ENCODE measurements at places on chromosomes 16 and 17.

GRCh38 chr16:57534881-57535658 lies 1.3 kb downstream of the CCDC102A start:
- DNase-seq: no peak

GRCh38 chr17:77622647-77623046 lies 335.9 kb upstream of the TNRC6C start:
- no peak for DNase-seq

GRCh38 chr17:28878981-28879380 lies 18.6 kb downstream of the FLOT2 start:
- DNase-seq: no peak

DNA sequence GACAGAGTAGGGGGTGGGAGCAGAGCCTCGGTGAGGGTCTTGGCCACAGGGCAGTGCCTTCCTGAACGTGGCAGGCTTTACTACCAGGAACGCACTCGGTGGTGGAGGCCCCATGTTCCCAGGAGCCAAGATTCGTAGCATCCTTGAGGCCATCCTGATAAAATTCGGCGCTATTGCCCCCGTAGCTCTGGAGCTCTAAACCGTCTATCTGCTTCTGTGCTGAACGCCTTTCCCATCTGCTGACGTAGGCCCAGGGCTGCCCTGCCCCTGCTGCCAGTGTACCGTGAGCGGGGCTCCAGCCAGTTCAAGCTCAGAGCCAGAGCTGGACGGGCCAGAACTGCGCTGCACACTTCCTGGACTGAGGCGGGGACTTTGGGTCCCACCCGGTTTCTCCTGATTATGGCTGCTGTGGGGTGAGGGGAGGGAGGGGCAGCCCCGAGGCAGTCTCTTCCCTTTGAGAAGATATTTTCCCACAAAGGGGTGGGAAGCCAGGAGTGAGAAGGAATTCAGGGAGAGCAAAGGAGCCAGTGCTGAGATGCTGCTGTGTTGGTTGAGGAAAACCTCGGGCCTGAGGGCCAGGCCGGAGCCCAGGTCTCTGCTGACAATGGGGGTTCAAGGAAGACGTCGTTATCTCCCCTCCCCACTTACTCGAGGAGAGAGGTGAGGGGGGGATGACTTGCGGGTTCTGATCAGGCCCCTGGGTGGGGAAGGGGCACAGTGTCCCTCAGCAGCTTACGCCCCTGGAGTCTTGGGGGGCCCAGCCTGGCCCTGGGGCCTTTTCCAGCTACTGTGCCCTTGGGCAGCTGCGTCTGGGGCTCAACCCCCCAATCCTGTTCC lies 29.4 kb downstream of the OR1D5 start:
- DNase-seq: no peak

GRCh38 chr17:47966079-47966519 lies 4.8 kb upstream of the CDK5RAP3 start:
- no peak for DNase-seq

DNA sequence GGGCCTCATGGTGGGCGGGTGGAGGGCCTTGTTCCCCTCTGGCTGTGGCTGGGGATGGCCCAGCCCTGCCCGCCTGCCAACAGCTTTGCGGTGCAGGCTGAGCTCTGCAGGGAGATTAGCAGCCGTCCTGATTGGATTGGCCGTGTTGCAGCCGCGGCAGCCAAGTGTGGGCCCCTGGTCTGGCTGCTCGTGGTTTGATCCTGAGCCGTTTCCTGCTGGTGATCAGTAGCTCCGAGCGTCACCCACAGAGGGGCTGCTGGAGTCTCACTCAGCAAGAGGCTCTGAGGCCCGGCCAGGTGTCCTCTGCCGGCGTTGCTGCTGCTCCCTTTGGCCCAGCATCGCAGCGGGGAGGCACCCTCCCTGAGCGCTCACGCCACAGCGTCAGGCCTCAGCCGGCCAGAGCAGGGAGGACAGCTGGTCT lies 32.5 kb downstream of the BAIAP2 start:
- no peak for DNase-seq

- DNase-seq: no peak
Observed at GRCh38 chr17:78263736-78264340, 32.4 kb downstream of the TMEM235 start.

- no peak for DNase-seq
Observed at GRCh38 chr17:42878123-42878880, 22.3 kb upstream of the G6PC1 start.

DNA sequence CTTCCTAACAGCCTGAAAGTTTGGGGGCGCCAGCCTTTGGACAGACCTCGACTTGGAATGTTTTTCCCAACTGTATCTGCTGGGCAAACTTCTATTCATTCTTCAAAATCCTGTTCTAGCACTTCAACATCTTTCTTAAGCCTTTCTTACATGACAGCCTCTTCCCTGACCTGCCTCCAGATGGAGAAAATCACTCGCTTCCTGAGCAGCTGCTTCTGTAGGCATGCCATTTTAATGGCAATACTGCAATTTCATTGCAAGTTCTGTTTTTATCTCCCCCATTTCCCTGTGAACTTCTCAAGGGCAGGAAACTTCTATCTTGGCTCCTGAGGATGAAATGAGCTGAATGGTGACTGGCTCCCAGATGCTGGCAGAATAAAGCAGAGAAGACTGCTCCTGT lies 128.8 kb upstream of the ASIC2 start:
- DNase-seq: no peak

DNA sequence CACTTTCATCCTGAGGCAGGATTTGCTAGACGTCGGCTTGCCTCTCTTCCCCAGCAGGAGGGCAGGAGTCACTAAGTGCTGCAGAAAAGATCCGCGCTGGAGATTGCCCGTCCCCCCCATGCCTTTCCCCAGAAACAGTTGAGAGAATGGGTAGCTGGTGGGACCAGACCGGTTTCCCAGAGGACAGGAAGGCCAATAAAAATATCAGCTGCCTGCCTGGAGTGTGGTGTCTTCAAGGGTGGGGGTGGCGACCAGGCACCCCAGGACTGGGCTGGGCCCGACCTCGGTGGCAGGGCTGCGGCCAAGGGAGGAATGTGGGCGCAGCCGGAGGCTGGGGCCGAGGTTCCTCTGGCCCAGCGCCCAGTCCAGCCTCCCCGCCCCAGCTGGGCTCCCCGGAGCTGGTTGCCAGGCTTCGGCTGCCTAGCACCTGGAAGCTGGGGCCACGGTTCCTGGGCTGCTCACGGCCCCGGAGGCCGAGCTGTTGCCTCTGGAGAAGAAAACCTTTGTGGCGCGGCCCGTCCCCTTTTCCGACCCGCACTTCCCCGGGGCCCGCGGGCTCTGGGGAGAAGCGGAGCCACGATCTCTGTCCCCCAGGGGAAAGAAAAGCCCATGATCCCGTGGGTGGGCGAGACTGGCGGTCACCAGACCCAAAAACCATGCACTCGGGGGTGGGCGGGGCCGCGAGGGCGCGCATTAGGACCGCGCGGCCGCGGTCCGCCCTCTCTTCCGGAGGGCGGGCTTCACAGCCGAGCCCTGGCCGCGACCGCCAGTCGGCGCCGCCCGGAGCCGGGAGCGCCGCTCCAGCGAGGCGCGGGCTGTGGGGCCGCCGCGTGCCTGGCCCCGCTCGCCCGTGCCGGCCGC lies at the start of gene TRAF4:
Gene TRAF4, plus strand, starts transcription at position 769 of the 861 bp plus-strand sequence. CDS start 102 bp downstream, outside the sequence.
- peak; percentile 91 for DNase-seq

- DNase-seq: no peak
Observed at GRCh38 chr17:570388-570787, 144.3 kb downstream of the VPS53 start.

- no peak for DNase-seq
Observed at GRCh38 chr16:12557786-12558185, 245.9 kb downstream of the CPPED1 start.

DNA sequence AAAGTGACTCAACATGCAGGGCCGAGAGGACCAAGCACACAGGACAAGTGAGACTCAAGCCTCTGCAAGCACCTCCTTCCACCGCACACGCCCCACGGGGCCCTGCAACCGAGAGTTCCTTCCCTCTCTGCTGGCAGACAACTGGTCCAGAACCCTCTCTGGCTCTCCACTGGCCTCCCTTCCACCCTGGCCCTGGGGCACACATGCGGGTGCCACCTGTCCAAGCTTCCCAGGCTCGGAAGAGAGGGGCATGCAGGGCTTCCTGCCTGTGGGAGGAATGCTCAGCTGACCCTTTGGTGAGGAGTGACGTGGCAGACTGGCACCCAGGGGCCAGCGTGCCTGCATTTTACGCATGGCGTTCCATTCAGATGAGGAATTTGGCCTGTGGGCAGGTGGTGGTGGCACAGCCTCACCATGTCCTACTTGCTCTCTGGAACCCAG lies 59.8 kb downstream of the PIPOX start:
- DNase-seq: no peak

GRCh38 chr17:39845052-39845846 lies 18.9 kb downstream of the IKZF3 start:
- no peak for DNase-seq

DNA sequence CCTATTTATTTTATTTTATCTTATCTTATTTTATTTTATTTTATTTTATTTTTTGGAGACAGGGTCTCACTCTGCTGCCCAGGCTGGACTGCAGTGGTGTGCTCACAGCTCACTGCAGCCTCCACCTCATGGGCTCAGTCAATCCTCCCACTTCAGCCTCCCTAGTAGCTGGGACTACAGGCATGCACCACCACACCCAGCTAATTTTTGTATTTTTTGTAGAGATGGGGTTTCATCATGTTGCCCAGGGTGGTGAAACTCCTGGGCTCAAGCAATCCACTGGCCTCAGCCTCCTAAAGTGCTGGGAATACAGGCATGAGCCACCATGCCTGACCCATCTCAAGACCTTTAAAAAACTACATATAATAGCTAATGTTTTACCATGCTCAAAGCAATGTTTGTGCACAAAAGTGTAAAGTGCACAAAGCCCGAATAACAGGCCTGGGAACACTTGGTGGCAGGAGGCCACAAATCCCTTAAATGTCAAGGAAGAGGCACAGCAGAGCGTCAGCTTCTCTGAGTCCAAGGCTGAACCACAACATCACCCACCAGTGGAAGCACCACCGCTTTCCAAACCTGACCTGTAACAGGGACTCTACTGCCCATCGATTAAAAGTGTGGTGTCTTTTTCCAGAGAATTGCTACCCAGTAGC lies 30.6 kb upstream of the SLC39A11 start:
- no peak for DNase-seq

GRCh38 chr16:54846766-54847165 lies 83.9 kb upstream of the IRX5 start:
- no peak for DNase-seq

DNA sequence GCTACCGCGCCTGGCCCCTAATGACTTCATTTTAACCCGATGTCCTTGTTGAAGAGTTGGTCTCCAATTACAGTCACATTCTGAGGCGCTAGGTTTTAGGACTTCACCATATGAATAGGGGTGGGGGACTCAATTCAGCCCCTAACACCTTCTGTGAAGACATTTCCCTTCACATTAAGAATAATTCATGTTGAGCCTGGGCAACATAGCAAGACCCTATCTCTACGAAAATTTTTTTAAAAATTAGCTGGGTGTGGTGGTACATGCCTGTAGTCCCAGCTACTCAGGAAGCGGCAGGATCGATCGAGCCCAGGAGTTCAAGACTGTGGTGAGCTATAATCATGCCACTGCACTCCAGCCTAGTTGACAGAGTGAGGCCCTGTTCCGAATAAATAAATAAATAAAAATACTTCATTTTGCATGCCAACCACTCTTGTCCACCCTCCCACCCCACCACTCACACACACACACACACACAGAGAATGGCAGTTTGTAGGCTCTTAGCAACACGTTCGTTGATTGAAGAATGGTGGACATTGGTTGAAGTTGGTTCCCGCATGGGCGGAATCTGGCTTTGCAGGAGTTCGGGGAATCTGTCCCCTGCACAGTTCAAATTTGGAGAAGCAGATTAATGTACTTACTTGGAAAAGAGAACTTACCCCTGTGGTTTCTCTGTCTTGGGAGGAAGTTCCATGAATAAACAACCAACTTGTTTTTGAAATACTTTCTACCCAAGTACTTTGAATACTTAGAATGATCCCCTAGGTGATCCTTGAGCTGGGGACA lies 27.8 kb upstream of the TVP23A start:
- no peak for DNase-seq

GRCh38 chr16:16131659-16132058 lies 91.6 kb downstream of the ABCC6 start:
- no peak for DNase-seq

DNA sequence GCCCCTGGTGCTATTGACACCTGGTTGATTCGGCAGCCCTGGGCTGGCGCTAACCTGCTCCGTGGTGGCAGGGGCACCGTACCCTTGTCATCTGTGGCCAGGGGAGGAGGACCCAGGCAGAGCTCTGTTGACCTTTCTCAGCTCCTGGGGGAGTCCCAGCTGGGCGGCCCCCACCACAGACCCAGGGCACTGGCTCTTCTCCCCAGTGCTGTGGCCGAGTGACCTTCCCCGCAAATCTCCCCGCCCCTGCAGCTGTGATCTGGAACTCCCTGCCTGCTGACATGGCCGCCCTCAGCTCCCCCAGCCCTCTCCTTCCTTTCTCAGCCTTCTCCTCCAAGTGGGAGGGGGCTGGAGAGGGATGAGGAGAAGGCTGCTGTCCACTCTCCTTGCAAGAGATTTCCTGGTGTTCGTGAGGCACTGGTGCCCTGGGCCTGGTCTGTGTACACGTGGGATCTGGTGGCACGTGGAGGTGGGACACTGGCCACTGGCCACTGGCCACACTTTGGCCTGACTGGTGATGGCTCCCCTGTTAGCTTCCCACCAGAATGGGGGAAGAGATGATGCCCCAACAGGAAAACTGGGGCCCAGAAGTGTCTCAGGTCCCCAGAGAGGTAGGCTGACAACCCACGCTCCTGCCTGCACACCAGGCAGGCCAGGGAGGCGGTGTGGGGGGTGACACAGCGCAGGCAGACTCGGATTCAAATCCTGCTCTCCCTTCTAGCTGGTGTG lies 8.2 kb downstream of the FMNL1 start:
- DNase-seq: no peak

- no peak for DNase-seq
Observed at GRCh38 chr17:43028221-43028861, 3.3 kb downstream of the RND2 start.

- DNase-seq: no peak
Observed at GRCh38 chr17:76527430-76528111, 9.9 kb downstream of the CYGB start.

DNA sequence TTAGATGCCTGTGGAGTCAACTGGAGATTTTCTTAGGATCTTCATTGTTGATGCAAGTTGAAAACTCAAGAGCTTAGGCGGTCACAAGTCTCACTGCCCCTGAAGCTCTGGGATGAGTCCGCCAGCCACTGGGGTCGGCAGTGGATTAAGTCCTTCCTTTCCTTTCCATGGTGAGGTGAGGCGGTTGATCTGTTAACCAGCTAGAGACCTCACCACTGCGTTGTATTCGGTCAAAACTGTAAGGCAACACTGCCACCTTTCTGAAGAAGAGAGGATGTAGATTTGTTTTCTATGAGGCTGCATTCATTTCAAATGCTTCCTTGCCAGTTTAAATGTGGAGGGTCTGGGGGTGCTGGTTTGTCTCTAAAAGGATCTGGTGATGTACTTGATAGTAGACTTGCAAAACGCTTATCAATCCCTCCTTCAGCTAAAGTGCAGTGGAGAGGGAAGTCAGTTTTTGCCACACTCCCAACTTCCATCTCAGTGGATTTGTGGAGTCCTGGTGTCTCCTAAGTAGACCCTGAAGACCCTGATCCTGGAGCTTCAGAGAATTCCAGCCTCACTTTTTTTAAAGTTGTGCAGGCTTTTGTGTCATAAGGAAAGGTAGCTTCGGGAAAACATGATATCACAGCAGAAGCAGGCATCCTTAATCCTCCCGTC lies 1.7 kb downstream of the MYOCD start:
- DNase-seq: no peak
